Stimulated activated CD4-positive, alpha-beta T cell treated with anti-CD3 and anti-CD28 coated beads, TNF-alpha, amount 100 ng/mL, for 24 hours (primary cell): ENCODE measurements at places on chromosomes 1 and 21.

GRCh38 chr1:226248091-226248490 is 24.6 kb downstream of the MIXL1 start:
- no peak for DNase-seq

GRCh38 chr1:205669341-205670149 is 10.8 kb downstream of the SLC45A3 start:
- no peak for DNase-seq

- peak; percentile 79 for DNase-seq
Observed at GRCh38 chr1:159936273-159936904, 9.0 kb downstream of the IGSF9 start.

- peak; percentile 33 for DNase-seq
Observed at GRCh38 chr1:229271448-229272159, 693 bp downstream of the RAB4A start.

GRCh38 chr1:232542633-232543593 is 87.0 kb downstream of the SIPA1L2 start:
- DNase-seq, result no peak

DNA sequence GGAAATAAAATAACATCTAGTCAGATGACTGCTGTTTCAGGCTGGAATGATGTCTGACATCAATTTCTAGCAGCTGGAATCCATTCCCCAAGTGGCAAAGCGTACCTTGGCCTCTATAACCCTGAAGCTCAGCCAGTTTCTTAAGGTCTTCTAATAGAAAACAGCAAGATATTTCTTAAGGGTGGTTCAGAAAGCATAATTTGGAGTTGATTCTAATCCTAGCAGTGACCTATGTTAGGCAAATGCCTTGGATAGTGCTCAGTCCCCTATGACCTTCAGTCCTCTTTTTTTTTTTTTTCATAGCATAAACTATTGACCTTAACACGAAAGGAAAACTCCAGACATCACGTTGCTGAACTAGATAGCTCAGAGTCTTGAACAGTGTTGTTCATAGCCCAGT is 56.5 kb downstream of the LAMC2 start:
- DNase-seq, result no peak

DNA sequence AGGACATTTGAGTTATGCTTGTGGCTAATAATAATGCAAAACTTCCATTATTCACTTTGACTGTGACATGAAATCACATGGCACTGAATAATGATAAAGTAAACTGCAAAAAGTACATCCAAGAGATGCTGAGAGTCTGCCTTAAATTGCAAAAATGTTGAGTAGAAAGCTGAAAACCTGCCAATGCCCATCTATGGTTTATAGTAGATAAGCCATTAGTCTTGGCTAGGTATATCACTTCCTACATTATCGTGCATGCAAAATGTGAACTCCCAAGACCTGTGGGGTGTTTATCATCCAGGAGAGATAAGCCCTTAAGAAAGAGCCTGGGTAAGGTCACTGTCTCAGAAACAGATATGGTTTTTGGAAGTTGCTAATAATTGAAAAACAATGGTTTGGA is 208.7 kb upstream of the DPYD start:
- no peak for DNase-seq

- DNase-seq, result no peak
Observed at GRCh38 chr1:162299018-162299417, 77.6 kb downstream of the SPATA46 start.

GRCh38 chr1:78047106-78047505 is 1.3 kb downstream of the GIPC2 start:
- DNase-seq, result no peak

DNA sequence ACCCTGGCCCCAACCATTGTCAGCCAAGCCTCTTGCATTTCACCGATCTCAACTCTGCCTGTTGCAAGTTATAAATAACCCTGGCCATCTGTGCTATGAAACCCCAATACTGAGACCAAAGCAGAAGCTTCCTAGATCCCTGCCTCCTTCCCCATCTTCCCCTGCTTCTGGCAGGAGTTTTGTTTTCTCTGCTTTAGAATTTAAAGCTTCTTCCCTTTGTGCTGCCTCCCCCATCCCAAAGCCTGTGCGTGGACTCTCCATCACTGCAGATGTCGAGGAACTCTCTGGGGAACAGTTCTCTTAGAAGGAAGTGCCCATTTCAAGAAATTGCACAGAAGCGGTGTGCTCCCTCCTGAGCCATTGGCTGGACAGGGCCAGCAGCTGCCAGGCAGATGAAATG is 17.4 kb upstream of the MYOG start:
- no peak for DNase-seq

DNA sequence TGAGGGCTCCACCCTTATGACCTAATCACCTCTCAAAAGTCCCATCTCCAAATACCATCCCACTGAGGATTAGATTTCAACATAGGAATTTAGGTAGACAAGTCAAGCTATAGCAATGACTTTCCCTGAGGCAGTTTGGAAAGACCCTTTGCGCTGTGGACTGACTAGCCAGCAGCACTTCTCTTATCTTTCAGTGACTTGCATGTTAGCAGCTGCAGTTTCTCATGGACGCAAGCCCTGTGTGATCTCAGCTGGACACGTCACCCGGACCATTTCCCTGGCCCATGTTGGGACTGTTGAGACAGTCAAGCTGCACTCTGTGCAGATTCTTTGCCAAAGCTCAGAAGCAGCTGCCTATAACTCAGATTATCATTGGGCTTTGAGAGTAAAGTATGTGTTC is 408.1 kb upstream of the USP24 start:
- no peak for DNase-seq

DNA sequence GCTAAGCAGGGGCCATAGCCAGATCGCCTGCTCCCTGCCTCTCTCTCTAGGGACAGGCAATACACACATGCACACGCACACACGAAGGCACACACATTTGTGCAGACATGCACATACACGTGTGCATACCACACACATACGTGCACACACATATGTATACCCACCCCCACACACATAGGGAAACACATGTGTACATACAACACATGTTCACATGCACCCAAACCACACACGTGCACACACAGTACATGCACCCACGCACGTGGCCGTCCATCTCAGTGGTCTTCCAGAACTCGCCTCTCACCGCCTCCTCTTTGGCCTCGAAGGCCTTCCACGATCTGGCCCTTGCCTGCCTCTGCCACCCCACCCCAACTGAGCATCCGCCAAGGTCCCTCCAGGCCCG is 25.3 kb upstream of the PEX10 start:
- DNase-seq, result no peak

DNA sequence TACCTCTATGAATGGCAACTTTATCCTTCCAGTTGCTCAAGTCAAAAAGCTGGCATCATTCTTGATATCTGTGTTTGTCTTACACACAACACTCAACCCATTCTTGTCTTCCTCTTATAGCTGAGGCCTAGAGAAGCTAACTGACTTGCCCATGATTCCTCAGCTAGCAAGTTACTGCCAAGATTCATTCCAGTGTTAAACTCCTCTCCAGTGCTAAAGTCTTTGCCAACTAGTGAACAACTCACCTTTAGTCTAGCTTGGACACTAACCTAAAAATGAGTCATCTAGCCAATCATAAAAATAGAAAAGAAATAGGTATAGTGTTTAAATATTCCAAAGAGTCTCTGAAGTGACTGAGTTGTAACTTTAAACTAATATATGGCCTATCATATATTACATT is 45.6 kb upstream of the RGS2 start:
- DNase-seq, result no peak

DNA sequence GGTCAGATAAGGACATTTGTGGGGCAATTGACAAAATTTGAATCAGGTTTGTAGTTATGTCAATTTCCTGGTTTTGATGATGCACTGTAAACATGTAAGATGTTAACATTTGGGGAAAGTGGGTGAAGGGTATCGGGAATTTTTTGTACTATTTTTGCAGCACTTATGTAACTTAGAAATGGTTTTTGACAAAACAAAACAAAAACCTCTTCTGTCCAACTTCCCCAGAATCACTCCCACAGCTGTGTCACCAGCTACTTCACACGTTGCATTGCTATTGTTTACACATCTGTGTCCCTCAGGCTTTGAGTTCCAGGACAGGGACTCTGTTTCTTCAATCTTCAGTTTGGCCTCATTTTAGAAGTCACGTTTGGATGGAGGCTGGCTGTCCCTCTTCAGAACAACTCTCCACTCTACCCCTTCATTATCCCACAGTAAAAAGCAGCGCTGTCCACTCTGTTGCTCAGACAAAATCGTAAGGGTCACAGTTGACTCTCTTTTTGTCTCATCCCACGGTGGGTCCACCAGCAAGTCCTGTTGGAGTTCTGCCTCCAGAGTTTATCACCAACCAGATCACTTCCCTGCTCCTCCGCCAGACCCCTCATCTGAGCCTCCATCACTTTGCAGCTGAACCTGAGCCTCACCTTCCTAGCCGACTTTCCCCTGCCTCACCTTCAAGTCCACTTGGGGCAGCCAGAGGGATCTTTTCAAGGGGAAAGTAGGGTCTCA is 63.2 kb downstream of the NENF start:
- DNase-seq, result no peak
